ENCODE measurements at places on chromosomes 2 and 18.

GRCh38 chr2:47008381-47009252, 93.0 kb upstream of the MCFD2 start:
- peak; percentile 13 for DNase-seq

DNA sequence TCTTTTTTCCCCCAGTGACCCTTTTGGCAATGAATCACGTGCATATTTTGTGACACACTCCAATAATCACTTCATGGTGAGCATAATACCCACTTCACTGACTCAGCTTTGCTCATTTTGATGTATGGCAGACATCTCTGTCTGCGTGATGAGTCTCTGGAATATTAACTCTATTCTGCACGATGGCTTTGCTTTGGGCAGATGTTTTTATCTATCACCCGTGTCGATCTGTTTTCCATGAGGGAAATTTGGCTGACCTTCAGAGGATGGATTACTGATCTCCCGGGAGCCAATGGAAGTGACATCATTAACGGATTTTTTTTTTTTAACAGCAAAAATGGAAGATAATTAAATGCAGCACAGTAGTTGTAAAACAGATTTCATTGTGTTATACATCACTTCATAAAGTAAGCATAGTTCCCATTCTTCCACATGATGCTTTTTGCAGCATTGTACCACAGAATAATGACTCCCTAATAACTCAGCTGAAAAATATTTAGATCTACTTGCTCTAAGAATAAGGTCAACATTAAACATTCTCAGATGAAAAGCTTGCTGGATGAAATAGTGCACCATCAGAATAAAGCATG, 29.8 kb downstream of the CDC42EP3 start:
- DNase-seq, result peak; percentile 52

- DNase-seq, result no peak
These were observed 128.6 kb upstream of the WDR75 start for GRCh38 chr2:189312643-189313042.

- no peak for DNase-seq
These were observed 383.4 kb downstream of the CBLN2 start for GRCh38 chr18:72160510-72161445.

GRCh38 chr2:134452042-134452733, 198.3 kb downstream of the MGAT5 start:
- DNase-seq, result no peak

DNA sequence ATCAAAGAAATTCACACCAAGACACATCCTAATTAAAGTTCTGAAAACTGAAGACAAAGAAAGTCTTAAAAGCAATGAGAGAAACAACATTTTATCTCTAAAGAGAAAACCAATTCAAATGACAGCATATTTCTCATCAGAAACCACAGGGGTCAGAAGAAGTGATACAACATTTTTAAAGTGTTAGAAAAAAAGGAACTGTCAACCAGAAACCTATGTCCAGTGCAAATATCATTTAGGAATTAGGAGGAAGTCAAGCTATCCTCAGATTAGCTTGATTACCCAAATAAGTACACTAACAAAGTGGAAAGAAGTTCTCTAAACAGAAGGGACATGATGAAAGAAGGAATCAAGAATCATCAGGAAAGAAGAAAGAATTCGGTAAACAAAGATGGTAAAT, 59.5 kb upstream of the BCL2L11 start:
- no peak for DNase-seq

DNA sequence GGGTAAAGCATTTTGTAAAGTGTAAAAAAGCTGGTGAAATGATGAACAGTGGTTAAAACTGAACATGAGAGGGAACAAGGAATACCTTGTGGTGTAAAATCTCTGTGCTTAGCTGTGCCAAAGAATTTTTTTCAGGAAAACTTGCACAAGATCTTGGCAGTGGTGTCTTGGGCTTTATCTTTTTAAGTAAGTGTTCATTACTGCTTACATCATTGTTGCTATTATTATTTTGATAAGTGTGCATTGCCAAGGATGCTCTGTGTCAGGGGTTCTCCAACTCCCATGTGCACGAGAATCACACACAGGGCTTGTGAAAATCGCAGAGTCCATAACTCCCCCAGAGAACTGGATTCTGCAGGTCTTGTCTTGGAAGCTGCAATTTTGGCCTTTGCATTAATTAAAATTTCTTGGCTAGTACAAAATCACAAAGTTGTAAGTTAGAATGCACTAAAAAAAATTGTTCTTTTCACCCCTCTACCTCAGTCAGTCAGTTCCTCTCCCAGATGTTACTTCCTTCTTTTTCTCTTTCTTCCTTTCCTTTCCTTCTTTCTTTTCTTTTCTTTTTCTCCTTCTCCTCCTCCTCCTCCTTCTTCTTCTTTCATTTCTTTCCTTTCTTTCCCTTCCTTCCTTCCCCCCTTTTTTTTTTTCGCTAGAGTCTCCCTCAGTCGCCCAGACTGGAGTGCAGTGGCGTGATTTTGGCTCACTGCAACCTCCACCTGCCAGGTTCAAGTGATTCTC, 37.8 kb downstream of the GATA6 start:
- no peak for DNase-seq

GRCh38 chr2:188576006-188576405, 284.3 kb downstream of the GULP1 start:
- no peak for DNase-seq

DNA sequence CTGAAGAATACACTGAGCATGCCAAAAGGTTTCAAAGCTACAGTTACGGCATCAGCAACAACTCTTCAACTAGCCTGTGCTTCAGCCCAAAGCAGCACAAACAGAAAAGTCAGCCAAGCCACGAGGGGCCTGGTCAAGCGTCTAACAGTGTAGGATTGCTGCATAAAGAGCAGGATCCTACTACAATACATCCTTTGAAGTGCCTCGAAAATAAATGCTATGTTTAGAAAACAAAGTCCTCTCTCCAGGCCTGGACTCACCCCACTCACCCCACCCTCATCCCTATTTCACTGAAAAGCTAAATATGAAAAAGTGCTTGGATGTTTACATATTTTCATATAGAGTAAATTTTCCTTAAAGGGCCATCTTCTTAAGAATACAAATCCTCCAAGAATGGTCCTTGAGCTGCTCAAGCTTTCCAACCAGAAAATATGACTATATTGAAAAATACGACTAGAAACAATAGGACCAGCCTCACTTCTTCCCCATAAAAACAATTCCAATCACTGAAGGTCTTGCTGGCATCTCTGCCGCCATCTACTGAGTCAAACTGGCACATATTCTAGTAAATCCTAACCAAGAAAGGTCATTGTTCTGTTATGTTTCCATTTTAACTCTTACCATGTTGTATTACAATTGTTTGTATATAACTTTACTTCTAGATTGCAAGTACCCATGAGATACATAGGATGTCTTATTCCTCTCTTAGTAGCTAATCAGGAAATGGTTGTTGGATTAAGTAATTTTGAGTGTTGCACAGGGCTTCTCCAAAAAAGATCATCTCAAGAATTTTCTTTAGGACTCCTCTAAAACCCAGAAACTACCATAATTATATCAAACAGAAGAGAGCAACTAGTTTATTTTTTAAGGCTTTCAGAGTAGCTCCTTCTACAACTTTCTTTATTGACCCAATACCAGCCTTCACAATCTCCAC, 63.6 kb downstream of the CLHC1 start:
- DNase-seq, result no peak

DNA sequence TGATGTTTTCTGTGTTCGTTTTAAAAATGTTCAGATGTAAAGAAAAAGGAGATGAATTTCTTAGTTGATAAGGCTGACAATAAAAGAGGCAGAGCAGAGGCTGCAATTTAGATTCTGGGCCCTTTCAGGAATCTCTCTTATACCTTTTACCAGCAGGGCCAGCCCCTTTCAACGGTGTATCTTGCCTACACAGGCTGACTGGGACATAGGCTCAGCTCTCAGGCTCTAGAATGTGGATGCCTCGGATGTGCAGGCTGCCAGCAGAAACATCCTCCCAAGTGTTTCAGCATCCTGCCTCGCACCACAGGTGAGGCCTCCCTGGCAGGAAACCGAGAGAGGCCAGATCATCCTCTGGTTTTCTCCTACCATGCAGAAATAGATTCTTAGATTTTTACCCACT, 3.4 kb downstream of the C2orf80 start:
- DNase-seq, result no peak

DNA sequence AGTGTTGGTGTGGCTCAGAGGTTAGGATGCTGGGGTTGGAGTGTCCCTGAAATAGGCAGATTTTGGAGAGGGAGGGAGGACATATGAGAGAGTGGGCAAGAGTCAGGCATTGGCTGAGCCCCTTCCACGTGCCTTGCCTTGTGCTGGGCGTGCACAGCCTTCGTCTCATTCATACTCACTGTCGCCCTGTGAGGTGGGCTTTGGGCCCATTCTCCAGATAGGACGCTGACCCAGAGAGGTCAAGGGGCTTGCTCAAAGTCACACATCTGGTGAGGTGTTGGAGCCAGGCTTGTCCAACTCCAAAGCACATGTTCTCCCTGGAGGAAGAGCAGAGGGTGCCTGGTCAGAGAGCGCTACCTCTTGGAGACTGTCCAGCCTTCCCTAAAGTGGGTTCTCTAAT, 166.8 kb downstream of the DYSF start:
- no peak for DNase-seq

- DNase-seq, result no peak
These were observed 180.6 kb upstream of the SH3BP4 start for GRCh38 chr2:234771176-234771575.

- DNase-seq, result no peak
These were observed 26.7 kb downstream of the RAMP1 start for GRCh38 chr2:237885931-237886684.

GRCh38 chr2:171247741-171248662, 87.3 kb upstream of the TLK1 start:
- no peak for DNase-seq

GRCh38 chr18:58970943-58971790, 106.5 kb downstream of the ZNF532 start:
- DNase-seq, result no peak

DNA sequence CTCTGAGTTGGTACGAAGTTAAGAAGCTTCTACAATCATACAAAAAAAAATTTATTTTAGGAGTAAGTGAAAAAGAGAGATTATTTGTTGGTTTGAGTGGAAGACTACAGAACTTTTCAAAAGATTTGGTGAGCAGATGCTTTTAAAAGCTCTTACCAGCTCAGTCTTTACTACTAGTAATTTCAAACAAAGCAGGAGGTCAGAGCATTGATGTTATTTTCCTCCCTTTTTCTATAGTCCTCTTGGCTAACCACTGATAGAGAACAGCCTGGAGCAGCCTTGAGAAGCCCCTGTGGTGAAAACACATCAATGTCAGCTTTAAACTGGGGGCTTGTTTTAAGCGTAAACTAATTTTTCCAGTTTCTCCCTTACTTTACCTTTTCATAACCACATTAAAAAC, 559.3 kb upstream of the CDH2 start:
- DNase-seq, result no peak

Measured in AG04450 (cell line).